ENCODE measurements at places on chromosomes 5 and 9.

- DNase-seq, result no peak
These were observed 108.7 kb downstream of the MAST4 start for GRCh38 chr5:66704790-66705425.

DNA sequence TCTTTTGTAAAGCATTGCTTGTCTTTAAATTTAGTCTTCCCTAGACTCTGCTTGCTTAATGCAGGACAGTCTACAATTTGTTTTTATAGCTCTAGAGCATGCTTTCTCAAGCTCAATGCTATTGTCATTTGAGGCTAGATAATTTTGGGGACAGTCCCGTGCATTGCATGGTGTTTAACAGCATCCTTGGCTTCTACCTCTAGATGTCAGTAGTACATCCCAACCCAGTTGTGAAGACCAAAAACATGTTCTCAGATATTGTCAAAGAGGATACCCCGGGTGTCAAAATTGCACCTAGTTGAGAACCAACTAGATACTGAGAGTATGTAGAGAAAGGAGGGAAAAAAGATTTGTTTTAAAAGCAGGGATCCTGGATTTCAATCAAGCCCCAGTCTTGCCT is 277.5 kb downstream of the CEMIP2 start:
- no peak for DNase-seq

- DNase-seq, result no peak
These were observed 21.0 kb downstream of the ANKH start for GRCh38 chr5:14850419-14851049.

DNA sequence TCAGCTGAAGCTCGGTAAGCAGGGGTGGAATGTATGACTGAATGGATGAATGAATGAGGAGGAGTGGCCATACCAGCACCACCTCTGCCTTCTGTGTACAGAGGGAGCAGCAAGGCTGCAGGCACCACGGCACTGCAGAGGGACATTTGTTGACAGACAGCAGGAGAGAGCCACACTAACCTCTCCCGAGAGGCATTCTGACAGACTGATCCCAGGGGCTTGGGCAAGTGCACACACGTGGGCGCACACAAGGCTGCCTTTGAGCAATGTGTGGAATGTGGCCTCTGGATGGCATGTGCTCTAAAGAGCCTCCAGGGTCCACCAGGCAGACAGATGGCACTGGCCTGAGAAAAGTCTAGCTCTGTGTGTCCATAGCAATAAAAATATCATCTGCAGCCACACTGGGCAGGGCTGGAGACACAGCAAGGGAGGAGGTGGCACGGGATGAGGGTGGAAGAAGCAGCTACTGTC is 111.8 kb downstream of the ACTL7B start:
- DNase-seq, result no peak

DNA sequence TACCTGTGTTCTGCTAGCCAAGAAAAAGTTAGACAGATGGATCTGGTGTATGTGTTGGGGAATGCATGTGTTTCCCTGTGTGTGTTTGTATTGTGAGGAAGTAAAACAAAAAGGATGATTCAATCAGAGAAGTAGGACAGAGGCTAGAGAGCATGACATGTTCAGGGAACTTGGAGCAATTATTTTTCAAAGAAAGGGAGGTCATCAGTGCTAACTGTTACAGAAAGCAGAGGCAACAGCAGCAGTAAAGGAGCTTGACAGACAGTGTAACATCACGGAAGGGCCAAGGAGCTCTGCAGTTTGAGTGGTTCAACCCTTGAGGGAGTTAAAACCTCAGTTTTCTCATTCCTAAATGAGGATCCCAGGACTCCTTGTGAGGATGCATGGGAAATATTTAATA is 13.2 kb downstream of the SPINK1 start:
- no peak for DNase-seq

DNA sequence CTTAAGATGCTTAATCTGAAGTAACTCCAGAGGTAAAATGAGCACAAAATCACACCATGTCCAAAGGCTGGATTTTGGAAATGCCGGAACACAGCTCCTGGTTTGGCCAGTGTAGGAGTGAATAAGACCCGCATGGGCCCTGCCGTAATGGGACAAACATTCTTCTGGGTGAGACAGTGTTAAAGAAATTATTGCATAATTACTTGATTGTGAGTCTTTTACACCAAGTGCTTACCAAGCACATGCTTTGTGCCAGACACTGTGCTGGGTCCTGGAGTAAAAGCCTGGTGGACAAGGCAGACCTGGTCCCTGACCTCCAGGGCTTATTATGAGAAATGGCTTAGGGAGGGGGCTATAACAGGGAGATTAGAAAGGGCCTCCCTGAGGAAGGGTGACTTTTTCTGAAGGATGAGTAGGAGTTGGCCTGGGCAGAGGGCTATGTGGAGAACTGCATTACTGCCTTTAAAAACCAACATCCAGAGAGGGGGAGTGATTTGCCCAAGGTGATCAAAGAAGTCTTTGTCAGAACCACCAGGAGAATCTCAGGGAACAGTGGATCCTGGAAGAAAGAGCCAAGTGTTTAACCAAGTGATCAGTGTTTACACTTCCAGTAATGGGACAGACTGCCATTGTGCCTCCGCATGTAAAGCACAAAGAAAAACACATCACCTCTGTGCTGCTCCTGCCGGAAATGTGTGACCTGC is 3.5 kb downstream of the PDE6A start:
- DNase-seq, result no peak

Measured in HEK293T (cell line).